ENCODE measurements at places on chromosomes 3 and 15.

- ATAC-seq, result no peak
These were observed 216.9 kb downstream of the ROBO2 start for GRCh38 chr3:77256584-77257503.

- no peak for ATAC-seq
These were observed 708 bp downstream of the SEC22A start for GRCh38 chr3:123202451-123202850.

DNA sequence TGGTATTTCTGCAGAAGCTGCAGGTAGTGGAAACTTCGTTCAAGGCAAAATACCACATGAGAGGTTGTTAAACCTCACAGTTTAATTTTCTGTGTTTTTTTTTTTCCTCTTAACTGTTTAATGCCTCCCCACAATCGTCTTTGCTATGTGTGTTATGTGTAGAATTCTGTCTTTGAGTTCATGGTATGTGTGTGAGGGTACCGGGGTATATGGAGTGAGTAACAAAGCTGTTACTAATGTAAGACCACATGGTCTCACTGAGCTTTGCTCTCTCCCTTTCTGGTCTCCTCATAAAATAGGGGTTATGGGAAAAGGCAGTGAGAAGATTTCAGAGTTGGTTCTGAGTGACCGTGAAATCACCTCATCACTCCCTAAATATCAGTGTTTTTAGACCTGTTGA, 143.6 kb downstream of the USP13 start:
- no peak for ATAC-seq

GRCh38 chr3:171711461-171712170, 98.7 kb downstream of the PLD1 start:
- ATAC-seq, result no peak

DNA sequence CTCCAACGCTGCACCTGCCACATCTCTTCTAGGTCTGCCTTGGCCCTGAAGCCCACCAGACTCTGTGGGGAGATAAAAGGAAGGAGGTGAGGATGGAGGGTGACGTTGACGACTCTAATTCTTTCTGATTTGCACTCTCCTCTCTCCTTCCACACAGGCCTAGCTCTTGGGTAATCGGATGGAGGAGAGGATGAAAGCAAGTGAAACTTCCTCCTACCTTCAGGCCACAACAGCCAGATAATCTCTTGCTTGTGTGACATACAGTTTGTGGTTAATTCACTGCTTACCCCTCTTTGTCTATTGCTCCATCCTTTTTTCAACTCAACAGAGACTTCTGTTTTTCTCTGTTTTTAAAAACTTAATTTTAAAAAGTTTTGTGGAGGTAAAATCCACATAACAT, 208.1 kb downstream of the SV2B start:
- no peak for ATAC-seq

GRCh38 chr3:51340013-51340829, 44.9 kb upstream of the MANF start:
- ATAC-seq, result peak; percentile 86

- ATAC-seq, result no peak
These were observed 1.3 kb downstream of the SACM1L start for GRCh38 chr3:45690336-45691035.

DNA sequence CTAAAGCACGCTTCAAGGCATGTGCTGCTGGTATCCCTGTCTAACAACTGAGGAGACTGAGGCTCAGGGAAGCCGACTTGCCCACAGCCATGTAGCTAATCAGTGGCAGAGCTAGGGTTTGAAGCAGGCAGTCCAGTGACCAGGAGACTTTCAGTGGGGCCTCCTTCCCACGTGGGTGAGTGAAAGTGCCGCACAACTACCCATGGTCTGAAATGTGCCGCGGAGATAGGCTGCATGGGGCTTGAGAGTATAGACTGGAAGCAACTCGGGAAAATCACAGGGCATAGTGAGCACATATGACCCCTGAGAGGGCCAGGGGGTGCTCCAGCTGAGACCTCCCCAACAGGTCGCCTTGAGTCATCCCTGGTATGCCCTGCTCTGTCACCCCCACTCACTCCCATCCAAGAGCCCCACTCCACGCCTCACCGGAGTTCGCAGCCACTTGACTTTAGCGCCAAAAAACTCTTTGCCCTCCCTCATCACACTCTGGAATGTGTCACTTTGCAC, 19.1 kb downstream of the FAM174B start:
- ATAC-seq, result no peak

DNA sequence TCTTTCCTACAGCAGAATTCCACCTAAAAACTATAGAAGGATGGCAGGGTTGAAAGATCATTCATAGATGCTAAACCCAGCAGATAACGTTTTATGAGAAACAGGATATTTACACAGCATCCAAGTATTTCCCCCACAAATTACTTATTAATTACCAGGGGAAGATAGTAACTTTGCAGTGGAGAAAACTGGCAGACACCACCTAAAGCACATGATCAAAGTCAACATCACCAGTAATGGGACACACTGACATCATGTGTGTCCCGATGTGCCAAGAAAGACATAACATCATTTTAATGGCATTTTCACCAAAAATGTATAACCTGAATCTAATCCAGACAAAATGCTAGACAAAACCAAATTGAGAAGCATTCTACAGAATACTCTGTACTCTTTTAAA, 220.4 kb upstream of the THBS1 start:
- no peak for ATAC-seq

DNA sequence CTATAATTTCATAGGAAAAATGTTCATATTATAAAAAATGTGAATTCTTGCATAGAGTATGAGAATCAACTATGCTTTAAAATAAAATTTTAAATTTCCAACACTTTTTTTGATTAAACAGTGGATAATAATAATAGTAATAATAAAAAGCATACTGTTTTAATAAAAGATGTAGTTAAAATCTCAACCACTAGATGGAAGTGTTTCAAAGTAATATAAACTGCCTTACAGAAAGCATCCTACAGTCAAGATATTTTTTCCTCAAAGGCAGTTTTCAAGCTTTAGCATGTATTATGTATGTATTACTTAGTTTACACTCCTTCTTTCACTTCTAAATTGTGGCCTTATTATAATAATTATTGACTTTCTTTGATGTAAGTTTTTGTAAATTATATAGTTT, 217.5 kb downstream of the CHL1 start:
- no peak for ATAC-seq

DNA sequence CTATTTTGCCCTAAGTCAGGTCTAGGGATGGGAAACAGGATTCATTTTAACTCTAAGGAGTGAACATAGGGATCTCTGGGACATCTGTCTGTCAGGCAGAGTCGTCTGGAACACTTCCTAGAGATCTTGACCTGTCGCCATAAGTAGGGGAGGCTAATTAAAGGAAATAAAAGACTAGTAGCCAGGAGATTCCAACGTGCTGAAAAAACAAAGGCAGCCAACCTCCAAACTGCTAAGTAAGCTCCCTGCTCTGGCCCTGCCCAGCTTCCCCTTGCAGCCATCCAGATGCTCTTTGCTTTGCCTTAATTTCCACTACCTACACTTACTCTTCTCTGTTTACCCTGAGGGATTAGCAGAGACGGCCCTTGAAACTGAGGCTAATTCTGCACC, 18.4 kb upstream of the TSEN2 start:
- ATAC-seq, result no peak

GRCh38 chr15:88623061-88623460, 1.9 kb downstream of the AEN start:
- ATAC-seq, result peak; percentile 81

GRCh38 chr3:53496984-53497383, 2.6 kb downstream of the CACNA1D start:
- ATAC-seq, result no peak

DNA sequence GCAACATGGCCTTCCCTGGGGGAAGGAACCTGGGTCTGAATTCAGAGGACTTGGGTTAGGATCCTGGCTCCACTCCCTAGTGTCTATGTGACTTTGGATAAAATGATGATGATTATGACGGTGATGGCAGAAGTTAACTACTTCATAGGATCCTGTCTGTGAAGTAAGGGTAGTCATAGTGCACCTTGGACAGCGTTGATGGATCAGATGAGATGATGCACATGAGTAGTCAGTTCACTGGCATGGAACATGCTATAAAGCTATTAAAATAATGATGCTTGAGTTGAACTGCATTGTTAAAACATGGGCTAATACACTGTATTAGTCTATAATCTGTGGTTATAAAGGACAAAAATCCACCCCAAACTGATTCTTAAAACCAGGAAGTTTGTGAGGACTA, 62.0 kb downstream of the EEFSEC start:
- no peak for ATAC-seq

DNA sequence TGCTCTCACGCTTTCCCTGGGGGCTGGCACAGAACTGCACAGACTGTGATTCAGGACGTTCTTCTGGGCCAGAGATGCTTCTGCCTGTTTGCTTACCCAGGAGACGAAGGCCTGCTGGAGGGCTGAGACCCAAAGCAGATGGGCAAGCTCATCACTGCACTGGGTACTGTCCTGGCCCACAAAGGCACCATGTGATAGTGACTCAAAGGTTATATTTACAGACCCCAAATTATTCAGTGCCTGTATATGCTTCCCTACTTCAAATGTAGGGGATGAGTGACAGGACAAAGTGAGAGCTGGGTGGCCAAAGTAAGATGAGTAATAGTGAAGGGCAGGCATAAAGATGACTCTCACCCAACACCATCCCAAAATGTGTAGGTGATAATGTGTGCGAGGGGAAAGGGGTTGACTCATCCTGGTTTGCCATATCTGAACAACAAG, 127.4 kb downstream of the WDR76 start:
- no peak for ATAC-seq

DNA sequence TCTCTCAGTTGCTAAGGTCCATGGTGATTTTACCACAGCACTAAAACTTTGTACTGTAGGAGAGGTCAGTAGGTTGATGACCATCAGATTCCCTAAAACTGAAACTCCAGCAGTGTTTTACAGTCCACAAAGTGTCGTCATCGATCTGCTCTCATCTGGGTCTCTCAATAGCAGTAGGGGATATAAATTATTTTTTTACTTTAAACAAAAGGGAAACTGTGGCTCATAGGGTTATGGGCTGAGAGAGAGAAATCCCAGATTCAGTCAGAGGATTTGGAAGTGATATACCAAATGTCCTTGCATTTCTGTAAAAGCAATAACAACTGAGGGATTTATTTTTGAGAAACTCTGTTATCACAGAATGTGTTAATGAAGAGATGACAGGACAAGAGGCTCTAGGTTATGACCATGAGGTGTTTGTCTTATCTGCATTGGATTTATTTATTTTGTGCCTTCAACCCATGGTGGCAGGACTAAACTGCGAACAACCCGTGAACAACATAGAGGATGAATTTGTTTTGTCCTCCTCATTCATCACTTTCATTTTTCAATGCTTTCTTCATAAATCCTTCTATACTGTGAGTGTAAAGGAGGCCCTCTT, 869.7 kb downstream of the OTOL1 start:
- no peak for ATAC-seq

GRCh38 chr3:124383846-124384466, 346.3 kb upstream of the UMPS start:
- ATAC-seq, result no peak

DNA sequence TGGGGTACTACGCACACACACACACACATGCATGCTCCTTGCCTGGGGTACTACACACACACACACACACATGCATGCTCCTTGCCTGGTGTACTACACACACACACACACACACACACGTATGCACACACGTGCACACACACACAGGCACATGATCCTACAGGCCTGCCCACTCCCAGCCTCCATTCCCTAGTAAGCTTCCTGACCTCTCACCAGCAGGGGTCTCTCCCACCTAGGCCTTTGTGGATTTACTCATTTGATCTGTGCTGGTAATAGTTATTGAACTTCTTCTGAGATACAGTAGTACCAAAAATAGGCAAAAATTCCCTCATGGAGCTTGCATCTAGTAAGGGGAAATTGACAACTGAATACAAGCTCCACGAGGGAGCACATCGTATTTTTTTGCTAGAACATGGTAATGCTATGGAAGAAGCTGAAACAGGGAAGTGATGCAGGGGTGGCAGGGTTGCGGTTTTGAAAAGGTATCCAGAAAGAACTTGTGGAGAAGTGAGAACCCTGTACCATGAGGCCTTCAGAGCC, 19.1 kb downstream of the TTC21A start:
- peak; percentile 55 for ATAC-seq

DNA sequence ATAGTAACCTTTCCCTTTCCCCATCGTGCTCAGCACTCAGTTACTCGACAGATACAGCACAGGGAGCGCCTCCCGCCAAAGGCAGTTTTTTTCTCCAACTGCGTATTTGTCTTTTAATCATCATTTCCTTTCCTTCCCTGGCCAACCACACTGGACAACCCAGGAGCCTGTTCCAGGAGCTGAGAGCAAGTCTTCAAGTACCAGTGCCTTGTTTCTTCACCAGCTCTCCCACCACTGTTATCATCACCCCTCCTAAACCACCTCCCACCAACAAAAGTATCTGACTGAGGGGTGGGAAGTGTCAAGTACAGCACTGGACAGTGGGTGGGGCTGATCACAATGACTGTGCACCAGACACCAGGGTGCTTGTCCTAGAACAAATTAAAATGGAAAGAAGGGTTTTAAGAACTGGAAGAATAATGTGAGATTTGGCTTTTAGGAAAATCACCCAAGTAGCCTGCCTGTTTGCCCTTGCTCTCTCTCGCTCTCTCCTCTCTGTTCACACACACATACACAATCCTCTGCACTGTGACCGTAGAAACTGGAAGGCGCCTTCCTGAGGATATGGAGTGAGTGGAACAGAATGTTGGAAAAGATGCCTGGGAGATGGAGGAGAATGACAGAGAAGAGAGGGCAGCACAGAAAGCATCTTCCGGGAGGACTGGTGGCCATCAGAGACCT, 126.3 kb downstream of the TNIK start:
- ATAC-seq, result no peak

DNA sequence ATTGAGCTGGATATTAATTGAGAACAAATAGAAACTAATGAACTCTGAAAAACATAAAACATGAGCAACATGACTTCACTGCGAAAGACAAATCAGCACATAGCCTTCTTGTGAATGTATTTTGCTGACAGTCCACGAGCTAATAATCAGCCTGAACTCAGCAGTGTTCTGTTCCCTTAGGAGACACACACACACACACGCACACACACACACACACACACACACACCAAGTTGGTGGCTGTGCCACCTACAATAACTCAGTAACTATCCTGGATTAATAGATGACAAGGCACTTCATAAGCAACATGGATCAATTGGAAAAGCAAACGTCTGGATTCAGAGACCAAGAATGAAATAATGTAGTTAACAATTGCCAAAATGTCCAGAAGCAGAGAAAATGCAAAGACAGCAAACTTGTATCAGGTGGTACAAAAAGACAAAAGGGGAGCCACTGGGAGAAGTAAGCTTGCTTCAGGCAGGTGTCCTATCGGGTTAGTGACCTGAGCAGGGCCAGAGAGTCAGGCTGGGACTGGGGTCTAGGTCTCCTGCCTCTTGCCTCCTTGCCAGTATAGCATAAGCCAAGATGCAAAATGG, 20.5 kb upstream of the UBE2Q2 start:
- ATAC-seq, result no peak

DNA sequence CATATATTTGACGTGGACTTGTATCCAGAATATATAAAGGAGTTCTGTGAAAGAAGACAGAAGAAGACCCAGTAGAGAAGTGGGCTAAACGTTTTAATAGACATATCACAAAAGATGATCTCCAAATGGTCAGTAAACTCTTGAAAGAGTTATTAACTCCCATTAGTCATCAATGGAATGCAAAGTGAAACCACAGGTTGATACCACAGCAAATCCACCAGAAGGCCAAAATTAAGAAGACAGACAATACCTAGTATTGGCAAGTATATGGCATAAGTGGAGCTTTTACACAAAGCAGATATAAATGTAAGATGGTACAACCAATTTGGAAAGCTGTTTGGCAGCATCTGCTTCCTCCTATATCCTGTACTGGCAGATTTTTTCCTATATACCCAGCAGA, 6.0 kb downstream of the SPATA16 start:
- no peak for ATAC-seq

All from esophagus mucosa (tissue), 1 donor.